ENCODE measurements at places on chromosomes 2 and 18.

DNA sequence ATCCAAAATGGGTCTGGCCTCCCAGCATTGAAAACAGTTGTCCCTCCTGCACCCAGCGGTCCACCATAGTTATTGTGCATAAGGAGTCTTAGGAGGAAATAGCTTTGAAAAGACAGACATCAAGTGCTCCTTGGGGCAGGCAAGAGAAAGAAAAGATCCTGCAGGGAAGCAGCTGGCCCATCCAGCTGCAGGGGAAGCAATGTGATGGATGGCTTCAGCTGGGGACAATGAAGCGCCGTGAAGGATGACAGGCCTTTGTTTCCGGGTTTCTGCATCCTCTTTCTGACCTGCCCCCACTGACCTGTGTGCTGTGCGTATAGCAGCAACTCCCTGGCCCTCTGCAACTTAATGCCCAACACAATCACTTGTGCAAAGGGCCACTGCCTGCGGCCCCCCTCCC lies 142.9 kb upstream of the NCKAP5 start:
- DNase-seq = no peak

- no peak for DNase-seq
Measured at GRCh38 chr2:182646763-182647498, 69.1 kb upstream of the DNAJC10 start.

DNA sequence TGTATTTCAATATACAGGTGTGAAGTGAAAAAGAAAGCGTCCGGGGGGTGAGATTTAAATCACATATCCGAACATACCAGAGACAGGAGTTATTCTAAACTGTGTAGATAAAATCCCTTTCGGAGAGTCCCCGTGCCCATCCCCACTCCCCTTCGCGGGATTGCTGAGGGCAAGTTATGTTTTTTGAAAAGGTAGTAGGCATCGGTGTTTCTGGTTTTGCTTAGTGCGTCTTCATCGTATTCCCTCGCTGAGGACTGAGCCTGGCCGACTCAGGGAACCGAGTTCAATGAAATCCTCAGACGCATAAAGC lies 583.4 kb downstream of the ZEB2 start:
- DNase-seq = no peak

DNA sequence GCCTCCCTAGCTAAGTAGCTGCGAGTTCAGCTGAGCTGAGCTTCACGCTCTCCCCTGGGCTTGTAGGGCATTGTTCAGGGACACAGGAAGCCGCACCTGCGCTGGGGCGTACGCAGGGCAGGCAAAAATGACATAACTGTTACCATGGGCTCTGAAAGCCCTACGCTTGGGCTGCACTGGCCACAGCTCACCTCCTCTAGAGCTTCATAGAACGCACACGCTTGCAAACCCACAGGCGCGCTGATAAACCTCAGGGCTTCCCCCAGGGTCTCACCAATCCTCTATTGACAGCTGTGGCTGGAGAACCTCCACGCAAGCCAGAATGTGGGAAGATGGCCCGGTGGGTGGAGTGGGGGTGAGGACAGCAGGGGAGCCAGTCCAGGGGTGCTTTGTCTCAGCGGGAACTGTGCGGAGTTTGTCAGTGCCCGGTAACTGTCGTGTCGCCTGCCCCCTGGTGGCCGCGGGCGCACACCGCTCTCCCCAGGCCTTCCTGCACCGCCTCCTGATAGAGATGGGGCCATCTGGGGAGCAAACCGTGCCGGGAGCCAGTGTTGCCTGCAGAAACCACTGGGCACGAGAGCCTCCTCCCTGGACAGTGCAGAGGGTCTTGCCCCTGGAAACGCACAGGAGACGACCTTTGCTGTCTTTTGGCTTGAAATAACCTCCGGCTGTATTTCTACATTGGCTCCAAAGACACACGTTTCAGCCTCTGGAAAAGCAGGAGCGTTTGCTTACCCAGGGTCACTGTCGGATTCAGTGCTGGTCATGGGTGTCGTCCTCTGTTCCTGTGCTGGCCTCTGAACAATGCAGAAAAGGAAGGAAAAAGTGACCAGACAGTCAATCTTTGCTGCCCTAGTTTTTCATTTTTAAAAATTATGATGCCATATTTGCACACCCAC lies 17.0 kb upstream of the CIDEA start:
- DNase-seq = peak; percentile 61

GRCh38 chr2:156933645-156934225 lies 323.8 kb upstream of the GALNT5 start:
- DNase-seq = no peak

DNA sequence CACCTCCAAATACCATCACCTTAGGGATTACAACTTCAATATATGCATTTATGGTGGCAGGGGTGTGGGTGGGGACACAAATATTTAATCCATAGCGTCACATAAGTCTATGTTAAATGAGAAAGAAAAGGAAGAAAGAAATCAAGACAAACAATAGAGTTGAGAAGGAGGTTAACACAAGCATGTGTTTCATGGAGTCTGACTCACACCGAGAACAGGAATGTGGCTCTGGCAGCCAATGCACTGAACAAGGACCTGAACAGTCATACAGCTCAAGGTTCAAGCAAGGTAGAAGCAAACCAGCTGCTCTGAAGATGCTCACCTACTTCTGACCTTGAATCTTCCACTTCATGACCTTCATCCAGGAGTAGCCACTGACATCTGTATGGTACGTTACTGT lies 36.2 kb upstream of the LPIN1 start:
- DNase-seq = no peak

DNA sequence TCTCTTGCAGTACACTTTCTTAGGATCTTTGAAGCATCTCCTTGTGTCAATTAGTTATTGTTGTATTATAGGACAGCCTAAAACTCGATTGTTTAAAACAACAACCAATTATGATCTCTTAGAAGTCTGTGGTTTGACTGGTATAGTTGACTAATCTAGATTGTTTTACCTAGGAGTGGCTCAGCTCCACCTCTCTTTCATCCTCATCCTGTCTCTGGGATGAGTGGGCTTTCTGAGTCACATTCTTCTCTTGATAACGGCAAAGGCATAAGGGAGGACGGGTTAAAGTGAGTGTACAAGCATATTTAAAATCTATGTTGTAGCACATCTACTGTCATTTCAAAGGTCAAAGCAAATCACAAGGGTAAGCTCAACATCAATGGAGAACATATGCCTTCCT lies 102.3 kb upstream of the GULP1 start:
- no peak for DNase-seq

GRCh38 chr18:2263303-2263890 lies 307.9 kb downstream of the METTL4 start:
- DNase-seq = no peak

GRCh38 chr2:66389651-66390131 lies 45.2 kb upstream of the MEIS1 start:
- no peak for DNase-seq

DNA sequence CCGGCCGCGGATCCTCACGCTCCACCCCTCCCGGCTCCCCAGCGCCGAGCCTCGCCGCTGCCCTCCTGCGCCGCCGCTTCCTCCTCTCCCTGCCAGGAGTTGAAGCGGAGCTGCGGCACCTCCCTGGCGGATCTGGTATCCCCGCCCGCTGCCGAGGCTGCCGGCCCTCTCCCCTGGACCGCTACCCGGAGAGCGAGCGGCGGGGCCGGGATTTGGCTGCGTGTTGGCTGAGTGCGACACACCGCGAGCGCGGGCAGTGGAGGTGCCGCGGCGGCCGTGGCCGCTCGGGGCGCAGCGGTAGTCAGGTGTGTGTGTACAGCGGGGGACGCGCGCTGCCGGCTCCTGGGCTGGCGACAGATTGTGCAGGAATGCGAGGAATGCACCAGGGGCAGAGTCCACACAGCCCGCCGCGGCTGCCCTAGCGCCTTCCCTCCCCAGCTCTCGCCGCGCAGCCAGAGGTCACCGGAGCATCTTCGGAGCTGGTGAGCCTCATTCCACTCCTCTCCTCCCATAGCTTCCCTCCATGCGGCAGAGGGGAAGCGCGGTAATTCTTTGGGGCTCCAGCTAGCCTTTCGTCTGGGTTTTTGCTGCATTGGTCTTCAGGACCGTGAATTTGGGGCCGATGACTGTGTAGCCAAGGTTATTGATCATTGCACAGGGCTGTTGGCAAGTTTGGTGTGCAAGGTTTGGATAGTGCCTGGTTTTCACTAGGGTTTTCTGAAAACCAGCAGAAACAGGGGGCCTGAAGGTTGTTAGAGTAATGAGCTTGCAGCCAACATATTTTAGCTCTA lies 1.3 kb downstream of the PKP4 start:
- DNase-seq = peak; percentile 63

GRCh38 chr2:186098821-186099220 lies 360.2 kb downstream of the FSIP2 start:
- DNase-seq = no peak

DNA sequence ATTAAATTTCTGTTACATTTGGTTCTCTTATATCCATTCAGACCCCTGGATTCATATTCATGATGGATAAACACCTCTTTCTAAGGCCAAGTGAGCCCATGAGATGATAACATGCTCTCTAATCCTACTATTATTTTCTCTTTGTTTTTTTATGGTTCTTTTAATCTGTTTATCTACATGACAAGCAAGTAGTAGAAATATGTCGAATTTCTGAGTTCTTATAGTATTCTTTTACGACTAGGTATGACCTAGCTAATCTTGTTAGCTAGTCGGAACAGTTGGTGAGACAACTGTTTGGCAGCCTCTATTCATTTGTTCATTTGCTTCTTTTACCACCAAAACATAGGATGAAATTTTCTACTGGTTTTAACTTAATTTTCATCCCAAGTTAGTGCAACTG lies 98.1 kb upstream of the SCG2 start:
- no peak for DNase-seq

GRCh38 chr18:35999925-36000324 lies 27.4 kb downstream of the RMP24 start:
- peak; percentile 27 for DNase-seq

DNA sequence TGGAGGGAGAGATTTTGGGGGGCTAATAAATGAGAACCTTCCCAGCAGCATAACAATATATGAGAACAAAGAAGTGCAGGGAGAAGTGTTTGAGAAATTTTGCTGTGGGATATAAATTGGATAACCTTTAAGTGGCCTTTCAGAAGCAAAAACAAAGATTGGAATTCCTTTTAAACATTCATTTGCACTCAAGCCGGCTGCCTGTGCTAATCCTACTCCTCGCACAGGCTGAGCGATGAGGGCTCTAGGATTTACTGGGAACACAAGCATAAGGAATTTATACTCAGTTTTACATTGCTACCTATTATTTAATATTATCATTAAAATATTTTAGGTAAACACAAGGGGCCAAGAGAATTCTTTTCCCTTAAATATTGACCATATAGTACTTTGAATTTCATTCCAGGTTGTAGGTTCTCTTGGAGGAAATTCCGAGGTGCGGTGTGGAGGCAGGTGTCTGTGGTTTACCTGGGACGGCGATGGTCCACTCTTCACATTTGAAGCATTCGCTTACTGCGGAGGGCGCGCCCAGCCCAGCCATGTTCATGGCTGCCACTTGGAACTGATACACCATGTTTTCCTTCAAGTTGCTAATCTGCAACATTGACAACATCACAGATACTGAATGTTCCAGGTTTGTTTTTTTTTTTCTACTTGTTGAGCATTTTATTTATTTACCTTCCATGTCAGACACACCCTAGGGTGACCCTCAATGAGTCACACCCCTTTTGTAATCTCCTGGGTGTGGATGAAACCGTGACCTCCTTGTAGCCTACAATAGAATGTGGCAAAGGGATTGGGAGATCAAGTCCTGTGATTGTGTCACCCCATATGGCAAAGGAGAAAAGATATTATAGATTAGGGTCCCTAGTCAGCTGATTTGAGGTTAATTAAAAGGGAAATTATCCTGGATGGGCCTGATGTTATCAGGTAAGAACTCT lies 100.1 kb downstream of the MYOM1 start:
- peak; percentile 24 for DNase-seq

GRCh38 chr2:206079699-206080465 lies 6.1 kb downstream of the INO80D start:
- no peak for DNase-seq

DNA sequence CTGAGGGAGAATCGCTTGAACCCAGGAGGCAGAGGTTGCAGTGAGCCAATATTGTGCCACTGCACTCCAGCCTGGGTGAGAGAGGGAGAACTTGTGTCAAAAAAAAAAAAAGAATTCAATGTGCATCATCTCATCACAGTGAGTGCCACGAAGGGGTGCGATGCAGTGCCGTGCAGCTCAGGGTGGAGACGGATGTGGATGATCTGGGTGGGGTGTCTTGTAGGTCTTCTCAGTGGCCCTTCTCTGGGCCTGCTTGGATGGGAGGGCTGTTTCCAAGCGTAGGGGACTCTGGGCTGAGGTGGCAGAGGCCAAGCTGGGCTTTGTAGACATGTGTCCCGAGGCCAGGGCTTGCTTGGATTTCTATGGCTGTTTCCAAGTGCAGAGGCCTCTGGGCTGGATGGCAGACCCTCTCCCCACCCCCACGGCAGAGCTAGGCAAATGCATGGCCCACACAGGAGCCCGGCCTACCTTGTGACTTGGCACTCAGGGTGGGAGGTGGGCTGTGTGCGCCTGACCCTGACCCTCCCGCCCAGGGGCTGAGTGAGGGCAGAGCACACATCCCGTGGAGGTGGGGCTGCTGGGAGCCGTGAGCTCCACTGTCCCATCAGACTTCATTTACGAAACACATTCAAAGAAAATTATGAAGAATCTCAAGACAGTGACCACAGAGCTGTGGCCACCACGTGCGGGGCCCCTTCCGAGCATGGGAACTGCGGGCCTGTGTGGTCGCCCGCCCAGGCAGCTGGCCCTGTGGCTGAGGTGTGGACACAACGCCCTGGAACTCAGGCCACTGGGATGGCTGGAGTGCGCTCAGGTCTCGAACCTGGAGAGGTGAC lies 76.4 kb downstream of the ASB1 start:
- no peak for DNase-seq

GRCh38 chr2:140863713-140864112 lies 1267.1 kb downstream of the LRP1B start:
- peak; percentile 50 for DNase-seq

DNA sequence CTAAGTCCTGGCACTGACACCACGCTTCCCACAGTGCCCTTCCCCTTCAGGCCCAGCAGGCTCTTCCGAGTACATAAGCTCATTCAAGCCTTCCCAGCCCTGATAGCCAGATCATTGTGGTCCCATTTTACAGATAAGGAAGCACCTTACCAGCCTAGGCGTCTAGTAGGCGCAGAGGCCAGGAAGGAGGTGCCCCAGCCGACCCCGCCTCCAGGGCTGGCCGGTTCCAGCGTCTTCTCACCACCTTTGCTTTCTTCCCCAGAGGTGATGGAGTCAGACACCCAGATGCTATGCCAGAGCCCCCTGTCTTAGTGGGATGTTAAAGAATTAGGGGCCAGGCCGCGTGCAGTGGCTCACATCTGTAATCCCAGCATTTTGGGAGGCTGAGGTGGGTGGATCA lies 28.9 kb upstream of the EFHD1 start:
- DNase-seq = no peak

GRCh38 chr2:70807102-70807827 lies 13.1 kb downstream of the CLEC4F start:
- no peak for DNase-seq

DNA sequence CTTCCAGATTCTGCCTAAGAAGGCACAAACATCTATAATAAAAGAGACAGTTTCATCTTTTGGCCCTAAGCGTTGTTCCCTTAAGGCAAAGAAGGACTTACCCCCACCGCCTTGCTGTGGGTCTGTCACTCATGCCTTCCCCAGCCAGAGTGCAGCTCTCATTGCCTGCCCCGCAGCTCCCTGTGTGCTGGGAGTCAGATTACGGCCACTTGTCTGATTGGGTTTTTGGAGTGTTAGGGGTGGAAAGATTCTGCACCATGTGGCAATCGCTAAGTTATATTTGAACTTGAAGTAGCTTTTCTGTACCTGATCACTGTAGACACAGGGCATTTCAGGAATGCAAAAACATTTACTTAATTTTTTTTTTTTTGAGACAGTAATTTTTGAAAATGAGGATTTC lies at the start of gene AQP4:
Gene AQP4 (minus strand): TSS at position 151 of the 400 bp plus-strand sequence. CDS start 18 bp downstream, at position 133.
- no peak for DNase-seq

Data from hematopoietic multipotent progenitor cell treated with erythropoietin and hydrocortisone succinate and interleukin-3 and kit ligand, for 8 days (in vitro differentiated cells).